Naive thymus-derived CD4-positive, alpha-beta T cell (primary cell): ENCODE measurements at places on chromosomes 12 and 14. TPM values are rescaled to one million over a fixed set of nuclear protein-coding genes. Genes with fewer than 3 reads are reported as not detected.
A peak's percentile ranks its signal among the peaks of the same experiment; 100 is the strongest.

DAAM1 gene
- total RNA-seq = 21.0 TPM

KRT71 gene
- total RNA-seq = not detected

- H3K4me3 ChIP-seq = no peak overlapping the region
- no peak for DNase-seq
- no peak overlapping the region for H3K27ac ChIP-seq
- H3K4me1 ChIP-seq = no peaks in the 10 kb centered on the region
These were observed 15.6 kb downstream of the OTX2 start for GRCh38 chr14:56794557-56795283.

DNA sequence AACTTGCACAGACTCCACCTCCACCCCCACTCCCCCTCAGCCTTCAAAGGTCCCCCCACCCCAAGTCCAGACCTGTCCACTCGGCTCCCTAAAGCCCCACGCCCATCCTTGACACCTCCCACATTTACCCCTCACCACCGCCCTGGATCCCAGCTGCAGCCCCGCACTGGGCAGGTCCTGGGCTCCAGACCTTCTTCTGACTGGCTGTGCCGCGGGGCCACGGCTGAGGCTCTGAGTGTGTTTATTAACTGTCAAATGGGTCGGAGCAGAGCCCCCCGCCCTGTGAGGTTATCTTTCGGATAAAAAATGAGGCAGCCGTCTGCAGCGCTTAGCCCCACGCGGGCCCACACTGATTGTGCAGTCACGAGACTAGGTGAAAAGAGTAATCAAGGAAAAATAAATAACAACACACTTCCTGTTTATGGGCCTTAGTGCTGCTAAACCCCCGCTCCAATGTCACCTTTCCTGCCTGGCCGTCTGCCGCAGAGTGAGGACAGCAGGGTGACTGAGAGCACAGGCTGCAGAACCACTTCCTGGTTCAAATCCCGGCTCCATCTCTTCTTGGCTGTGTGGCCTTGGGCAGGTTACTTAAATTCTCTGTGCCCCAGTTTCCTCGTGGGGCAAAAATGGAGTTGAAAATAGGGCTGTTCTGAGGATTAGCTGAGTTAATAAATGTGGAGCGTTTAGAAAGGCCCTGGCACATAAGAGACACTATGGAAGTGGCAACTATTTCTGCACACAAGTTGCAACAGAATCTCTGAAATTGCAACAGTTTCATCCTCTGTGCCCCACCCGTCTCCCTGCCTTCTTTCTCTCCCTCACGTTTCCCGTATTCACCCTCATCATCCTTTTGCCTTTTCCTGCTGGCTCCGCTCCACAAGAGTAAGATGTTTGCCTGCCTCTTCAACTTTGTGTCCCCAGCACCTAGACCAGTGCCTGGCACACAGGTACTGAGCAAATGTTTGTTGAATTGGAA, 9.4 kb downstream of the SETD1B start:
- H3K4me3 ChIP-seq = peak overlapping the region; percentile 74
- H3K36me3 ChIP-seq = peaks cover 88% of the 10 kb centered on the region
- no peaks in the 10 kb centered on the region for H3K27me3 ChIP-seq
- peaks cover 28% of the 10 kb centered on the region for H3K4me1 ChIP-seq

DNA sequence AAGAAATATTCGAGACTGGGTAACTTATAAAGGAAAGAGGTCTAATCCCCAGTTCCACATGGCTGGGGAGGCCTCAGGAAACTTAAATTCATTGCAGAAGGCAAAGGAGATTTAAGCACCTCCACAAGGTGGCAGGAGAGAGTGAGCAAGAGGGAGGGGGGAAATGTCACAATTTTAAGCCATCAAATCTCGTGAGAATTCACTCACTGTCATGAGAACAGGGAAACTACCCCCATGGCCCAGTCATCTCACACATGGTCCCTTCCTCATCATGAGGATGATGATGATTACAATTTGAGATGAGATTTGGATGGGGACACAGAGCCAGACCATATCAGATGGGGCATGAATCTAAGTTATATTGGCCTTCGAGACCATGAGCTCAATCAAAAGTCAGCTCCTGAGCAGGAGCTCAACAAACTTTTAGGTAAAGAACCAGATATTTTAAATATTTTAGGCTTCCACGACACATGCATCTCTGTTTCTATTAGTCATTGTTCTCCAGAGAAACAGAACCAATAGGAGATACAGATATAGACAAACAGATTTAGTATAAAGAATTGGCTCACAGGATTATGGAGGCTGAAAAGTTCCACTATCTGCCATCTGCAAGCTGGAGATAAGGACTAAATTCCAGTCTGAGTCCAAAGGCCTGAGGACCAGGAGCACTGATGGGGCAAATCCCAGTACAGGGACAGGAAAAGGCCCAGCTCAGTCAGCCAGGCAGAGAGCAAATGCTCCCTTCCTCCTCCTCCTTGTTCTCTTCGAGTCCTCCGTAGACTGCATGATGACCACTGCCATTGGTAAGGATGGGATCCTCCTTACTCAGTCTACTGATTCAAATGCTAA, 24.9 kb downstream of the DGLUCY start:
- DNase-seq = peak; percentile 11
- peaks cover 13% of the 10 kb centered on the region for H3K36me3 ChIP-seq
- H3K27ac ChIP-seq = no peak overlapping the region
- H3K4me3 ChIP-seq = no peak overlapping the region

DNA sequence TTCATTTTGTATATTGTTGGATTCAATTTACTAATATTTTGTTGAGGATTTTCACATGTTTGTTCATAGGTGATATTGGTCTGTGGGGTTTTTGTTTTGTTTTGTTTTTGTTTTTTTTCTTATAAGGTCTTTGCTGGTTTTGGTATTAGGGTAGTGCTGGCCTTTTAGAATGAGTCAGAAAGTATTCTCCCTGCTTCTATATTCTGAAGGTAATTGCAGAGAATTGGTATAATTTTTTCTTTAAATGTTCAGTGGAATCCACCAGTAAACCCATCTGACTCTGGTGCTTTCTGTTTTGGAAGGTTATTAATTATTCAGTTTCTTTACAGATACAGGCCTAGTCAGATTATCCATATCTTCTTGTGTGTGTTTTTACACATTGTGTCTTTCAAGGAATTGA, 8.9 kb downstream of the TOGARAM1 start:
- H3K4me1 ChIP-seq = peaks cover 10% of the 10 kb centered on the region
- no peaks in the 10 kb centered on the region for H3K36me3 ChIP-seq
- no peak overlapping the region for H3K4me3 ChIP-seq
- no peak for DNase-seq
- H3K27me3 ChIP-seq = no peaks in the 10 kb centered on the region
- H3K27ac ChIP-seq = no peak overlapping the region

DNA sequence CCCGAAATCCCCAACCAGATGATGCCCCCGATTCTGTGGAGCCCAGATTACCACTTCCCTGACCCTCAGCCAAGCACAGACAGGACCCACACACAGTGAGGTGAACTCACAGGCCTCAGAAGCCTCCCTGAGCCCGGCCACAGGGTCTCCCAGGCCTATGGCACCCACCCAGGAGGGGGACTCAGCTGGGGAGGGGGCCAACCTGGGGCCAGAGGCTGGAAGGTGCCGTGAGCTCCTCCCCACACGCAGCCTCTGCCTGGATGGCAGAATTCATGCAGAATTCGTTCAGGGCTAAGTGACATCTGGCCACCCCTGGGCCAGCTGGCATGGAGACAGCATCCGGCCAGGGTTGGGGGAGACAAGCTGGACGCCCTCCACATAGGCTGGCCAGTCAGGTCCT, 11.8 kb downstream of the TMEM179 start:
- no peak overlapping the region for H3K4me3 ChIP-seq
- DNase-seq = no peak
- H3K4me1 ChIP-seq = no peaks in the 10 kb centered on the region
- no peaks in the 10 kb centered on the region for H3K36me3 ChIP-seq
- H3K27me3 ChIP-seq = no peaks in the 10 kb centered on the region

RNASE11 gene
- not detected for total RNA-seq

BEGAIN gene
- 1.8 TPM for total RNA-seq

DNA sequence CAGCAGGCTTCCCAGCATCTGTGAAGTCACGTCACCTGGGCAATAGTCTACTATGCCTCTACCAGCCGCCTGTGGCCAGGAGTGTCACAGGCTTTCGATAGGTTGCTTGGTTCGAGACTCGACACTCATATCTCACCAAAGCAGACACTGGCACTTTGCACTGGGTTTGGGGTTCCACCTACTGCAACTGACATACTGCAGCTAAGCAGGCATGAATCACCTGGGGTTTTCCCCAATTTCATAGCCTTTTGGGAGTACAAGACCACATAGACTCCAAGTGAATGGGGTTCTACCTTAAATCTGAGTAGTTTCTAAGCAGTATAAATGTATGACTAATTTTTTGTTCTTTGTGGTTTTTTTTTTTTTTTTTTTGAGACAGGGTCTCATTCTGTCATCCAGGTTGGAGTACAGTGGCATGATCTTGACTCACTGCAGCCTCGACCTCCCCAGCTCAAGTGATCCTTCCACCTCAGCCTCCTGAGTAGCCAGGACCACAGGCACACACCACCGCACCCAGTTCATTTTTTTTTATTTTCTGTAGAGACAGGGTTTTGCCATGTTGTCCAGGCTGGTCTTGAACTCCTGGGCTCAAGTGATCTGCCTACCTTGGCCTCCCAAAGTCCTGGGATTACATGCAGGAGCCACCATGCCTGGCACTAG, 32.1 kb downstream of the DMAC2L start:
- no peaks in the 10 kb centered on the region for H3K36me3 ChIP-seq
- no peak overlapping the region for H3K27ac ChIP-seq
- no peak for DNase-seq
- H3K4me3 ChIP-seq = no peak overlapping the region

DNA sequence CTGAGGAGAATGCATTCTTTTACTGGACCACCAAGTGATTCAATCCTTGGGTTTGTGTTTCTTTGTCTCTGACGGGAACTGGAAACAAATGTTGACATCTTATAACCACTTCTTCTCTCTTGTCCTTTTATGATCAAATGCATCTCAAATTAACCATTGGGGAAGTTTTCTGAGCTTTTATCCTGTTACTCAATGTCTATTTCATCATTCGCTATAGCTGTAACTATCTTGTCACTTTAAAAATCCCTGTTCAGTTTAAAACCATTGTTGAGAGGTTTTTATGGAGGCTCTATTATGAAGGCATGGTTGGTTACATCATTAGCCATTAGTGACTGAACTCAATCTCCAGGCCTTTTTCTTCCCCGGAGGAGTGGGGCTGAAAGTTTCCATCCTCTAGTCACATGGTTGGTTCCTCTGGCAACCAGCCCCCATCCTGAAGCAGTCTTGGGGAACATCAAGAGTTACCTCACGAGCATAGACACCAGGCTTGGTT, 2.7 kb upstream of the CLEC6A start:
- H3K27me3 ChIP-seq = no peaks in the 10 kb centered on the region
- H3K27ac ChIP-seq = no peak overlapping the region
- H3K4me1 ChIP-seq = no peaks in the 10 kb centered on the region
- DNase-seq = no peak
- no peaks in the 10 kb centered on the region for H3K36me3 ChIP-seq
- no peak overlapping the region for H3K4me3 ChIP-seq

- H3K4me1 ChIP-seq = no peaks in the 10 kb centered on the region
- H3K4me3 ChIP-seq = no peak overlapping the region
- H3K27me3 ChIP-seq = no peaks in the 10 kb centered on the region
These were observed 132.2 kb downstream of the ANO4 start for GRCh38 chr12:100926669-100927248.

DNA sequence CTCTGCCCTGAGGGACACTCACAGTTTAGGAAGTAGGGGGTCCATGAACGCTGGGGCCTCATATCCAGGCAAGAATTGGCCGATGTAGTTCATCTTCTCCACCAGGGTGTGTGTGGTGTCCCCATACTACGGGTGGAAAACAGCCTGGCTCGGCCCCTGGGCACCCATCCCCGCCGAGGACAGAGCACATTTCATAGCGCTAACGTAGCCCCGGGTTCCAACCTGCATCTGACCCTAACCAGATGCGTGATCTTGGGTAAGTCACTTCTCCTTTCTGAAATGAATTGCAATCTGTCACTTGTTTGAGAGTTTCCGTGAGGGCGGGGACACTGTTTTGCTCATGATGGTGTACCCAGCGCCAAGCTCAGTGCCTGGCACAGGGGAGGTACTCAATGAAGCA, 9.0 kb downstream of the HPD start:
- H3K4me1 ChIP-seq = no peaks in the 10 kb centered on the region
- H3K36me3 ChIP-seq = no peaks in the 10 kb centered on the region
- DNase-seq = no peak
- H3K27me3 ChIP-seq = no peaks in the 10 kb centered on the region
- H3K4me3 ChIP-seq = no peak overlapping the region
- H3K27ac ChIP-seq = no peak overlapping the region

DNA sequence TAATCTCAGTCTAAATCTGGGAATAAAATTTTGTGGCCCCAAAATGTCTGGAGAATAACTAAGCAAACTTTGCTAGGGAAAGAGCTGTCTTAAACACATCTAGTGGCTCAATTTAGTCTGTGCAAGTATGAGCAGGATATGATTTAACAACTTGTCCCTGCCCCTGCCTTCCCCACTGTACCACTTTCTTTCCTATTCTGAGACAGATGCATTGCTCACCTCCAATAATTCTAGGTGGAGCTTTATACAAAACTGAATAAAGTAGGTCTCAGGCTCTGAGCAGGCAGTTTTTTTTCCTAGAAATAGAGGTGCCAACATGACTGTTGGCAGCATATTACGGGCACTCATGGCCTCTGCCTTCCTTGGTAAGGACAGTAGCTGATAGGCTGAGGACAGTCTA, 412.1 kb downstream of the DAD1 start:
- no peak for DNase-seq
- no peaks in the 10 kb centered on the region for H3K27me3 ChIP-seq
- no peak overlapping the region for H3K27ac ChIP-seq
- H3K36me3 ChIP-seq = no peaks in the 10 kb centered on the region

GRCh38 chr14:63614679-63615363, 26.9 kb downstream of the WDR89 start:
- DNase-seq = no peak
- H3K4me3 ChIP-seq = no peak overlapping the region
- H3K27ac ChIP-seq = no peak overlapping the region
- no peaks in the 10 kb centered on the region for H3K27me3 ChIP-seq

DNA sequence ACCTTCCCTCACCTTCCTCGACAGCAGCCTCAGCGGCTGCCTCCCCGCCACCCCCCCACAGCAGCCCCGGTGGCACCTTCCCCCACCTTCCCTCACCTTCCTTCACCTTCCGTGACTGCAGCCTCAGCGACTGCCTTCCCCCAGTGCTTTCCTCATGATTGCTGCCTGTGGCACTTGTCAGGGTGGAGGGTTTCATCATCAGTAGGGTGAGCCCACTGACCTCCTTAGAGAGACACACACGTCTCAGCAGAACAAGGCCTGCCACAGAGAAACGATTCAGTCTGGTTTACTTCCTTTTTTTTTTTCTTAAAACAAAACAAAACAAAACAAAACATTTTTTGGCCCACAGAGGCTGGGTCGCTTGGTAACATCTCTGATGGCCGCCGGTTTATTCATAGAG, 75.0 kb downstream of the EP400 start:
- DNase-seq = no peak
- no peaks in the 10 kb centered on the region for H3K4me1 ChIP-seq
- H3K27ac ChIP-seq = no peak overlapping the region
- peaks cover 28% of the 10 kb centered on the region for H3K36me3 ChIP-seq

- H3K4me3 ChIP-seq = no peak overlapping the region
- H3K36me3 ChIP-seq = no peaks in the 10 kb centered on the region
- no peak for DNase-seq
- H3K27me3 ChIP-seq = no peaks in the 10 kb centered on the region
- no peak overlapping the region for H3K27ac ChIP-seq
These were observed 166.0 kb downstream of the RPS29 start for GRCh38 chr14:49420201-49420600.

- H3K36me3 ChIP-seq = no peaks in the 10 kb centered on the region
- DNase-seq = no peak
- no peak overlapping the region for H3K27ac ChIP-seq
- H3K4me1 ChIP-seq = no peaks in the 10 kb centered on the region
These were observed 96.9 kb upstream of the FGD4 start for GRCh38 chr12:32302218-32303173.
